Kidney epithelial cell (primary cell): ENCODE measurements at places on chromosomes 3 and 15. TPM values are rescaled to one million over a fixed set of nuclear protein-coding genes. Genes with fewer than 3 reads are reported as not detected.

FILIP1L gene
- 14.9 and 15.6 TPM in 2 replicates for total RNA-seq

ALPK3 gene
- 54.5 and 55.7 TPM in 2 replicates for total RNA-seq

DNA sequence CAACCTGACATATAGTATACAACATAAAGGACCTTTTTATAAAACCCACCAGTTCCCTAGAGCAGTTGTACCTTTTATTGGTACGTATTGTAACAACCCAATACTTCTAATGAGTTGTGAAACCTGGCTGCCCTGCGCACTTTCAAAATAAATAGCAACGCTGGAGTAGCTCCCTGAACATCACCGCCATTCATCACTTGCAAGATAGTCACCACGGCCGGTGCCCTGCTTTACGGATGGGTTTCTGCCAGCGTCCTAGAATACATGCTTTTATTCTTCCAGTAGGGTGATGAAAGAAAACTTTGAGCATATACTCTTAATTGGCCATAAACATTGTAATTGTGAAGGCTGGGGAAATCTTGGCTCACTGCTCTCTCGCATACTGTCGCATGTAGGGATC, 220.7 kb downstream of the TBL1XR1 start:
- no peak for DNase-seq

GRCh38 chr3:108079877-108080276, 11.0 kb downstream of the CD47 start:
- DNase-seq, result no peak

GRCh38 chr15:88022716-88023115, 233.8 kb downstream of the NTRK3 start:
- no peak for DNase-seq

DNA sequence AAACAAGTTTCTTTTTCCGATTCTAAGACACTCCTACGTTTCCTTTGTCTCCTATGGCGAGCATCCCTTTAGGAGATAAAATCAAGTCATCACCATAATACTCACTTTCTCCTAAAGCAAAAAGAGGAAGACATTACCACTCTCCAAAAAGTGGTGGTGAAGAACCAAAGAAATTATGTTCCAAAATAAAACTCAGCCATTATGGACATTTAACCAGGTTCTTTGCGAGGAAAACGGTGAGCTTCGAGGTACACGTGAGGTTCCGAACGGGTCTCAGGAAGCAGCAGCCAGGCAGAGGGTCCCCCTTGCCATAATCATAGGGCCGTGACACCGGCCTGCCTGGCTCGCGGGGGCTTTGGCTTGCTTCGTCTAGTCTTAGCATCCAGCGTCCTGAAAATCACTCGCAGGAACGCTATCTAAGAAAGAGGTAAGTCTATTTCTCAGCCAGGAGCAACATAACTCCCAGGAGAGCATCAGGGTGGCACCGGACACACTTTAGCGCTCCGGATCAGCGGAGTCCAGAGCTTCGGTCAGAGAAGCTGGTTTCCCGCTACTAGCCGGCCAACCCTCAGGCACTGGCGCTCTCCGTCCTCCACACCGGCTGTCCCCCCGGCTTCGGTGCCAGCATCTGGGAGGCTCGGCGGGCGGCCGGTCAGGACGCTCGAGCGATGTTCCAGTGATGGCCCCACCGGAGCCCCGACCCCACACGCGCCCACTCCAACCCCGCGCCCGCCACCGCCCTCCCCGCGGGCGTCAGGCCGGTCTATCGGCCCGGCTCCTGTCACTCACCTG, 581 bp downstream of the IP6K1 start:
- DNase-seq, result no peak

DNA sequence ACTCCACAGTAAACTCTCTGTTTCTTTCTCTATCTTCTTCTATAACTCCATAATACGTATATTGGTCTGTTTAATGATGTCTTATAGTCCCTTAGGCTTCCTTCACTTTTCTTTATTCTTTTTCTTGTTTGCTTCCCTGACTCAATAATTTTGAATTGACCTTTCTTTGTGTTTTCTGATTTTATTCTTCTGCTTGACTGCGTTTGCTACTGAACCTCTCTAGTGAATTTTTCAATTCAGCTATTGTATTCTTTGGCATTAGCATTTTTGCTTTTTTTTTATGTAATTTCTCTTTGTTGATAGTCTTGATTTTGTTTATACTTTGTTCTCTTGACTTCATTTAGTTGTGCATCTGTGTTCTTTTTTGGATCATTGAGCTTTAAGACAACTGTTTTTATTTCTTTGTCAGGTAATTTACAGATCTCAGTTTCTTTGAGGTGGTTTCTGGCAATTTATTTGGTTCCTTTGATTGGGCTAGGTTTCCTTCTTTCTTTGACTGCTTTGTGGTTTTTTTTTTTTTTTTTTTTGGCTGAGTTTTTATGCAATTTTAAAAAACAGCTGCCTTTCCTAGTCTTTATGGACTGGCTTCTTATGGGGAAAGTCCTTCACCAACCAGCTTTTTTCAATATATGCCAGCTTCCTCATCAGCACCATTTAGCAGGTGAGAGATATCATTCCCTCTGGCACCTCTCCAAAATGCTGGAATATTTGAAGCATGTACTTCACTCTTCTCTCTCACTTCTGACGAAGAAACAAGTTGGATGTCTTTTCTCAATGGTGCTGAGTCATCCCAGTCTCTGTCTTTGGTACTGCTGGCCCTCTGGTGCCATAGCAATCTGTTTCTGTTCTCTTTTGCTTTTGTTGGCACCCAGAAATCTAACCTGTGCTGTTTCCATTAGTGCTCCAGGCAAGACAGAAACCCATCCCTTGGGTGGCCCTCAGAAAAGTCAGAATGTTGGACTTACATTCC, 17.6 kb downstream of the RSRC1 start:
- no peak for DNase-seq

DNA sequence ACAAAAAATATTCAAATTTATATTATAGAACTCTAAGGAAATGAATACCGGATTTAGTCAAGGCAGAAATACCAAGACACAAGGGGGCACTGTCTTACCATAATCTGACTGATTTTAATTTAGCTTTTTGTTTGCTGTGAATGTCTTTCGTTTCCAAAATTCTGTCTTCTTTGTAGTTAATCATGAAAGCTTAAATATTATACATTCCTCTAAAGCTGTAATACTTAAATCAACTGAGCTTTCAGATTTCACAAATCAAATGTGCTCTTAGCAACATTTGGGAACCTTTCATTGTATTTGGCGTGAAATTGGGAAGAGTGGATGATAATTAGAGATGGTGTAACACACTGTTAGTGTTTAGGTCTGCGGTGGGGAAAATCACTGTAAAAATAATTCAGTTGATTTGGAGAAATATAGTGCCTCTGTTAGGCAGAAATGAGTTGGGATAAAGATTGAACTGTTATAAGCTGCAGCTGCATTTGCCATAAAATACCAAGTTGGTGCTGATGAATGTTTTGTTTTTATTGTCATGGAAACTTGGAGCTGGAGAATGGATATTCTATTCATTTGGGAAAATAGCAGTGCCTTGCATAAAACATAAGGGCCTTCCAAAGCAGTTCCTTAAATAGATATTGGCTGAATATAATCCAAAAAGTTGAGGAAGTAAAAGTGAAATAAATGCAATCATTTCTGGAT, 228.2 kb downstream of the TCF12 start:
- DNase-seq, result no peak

- no peak for DNase-seq
Observed at GRCh38 chr3:178129109-178129508, 407.1 kb upstream of the KCNMB2 start.
